Calu3 (cell line): ENCODE measurements at places on chromosomes 1 and 21. TPM values are rescaled to one million over a fixed set of nuclear protein-coding genes. Genes with fewer than 3 reads are reported as not detected.

Gene S100A8
- not detected in 2 replicates for total RNA-seq

Gene AADACL4
- not detected in 2 replicates for total RNA-seq

Gene WNT9A
- 0.24 and 0.37 TPM in 2 replicates for total RNA-seq

Gene NPPA
- not detected in 2 replicates for total RNA-seq

Gene CCDC27
- not detected in 2 replicates for total RNA-seq

Gene ILDR2
- total RNA-seq, result 0.91 and 1.9 TPM in 2 replicates

Gene ADGRL2
- total RNA-seq, result 58.8 and 72.3 TPM in 2 replicates

Gene PRELP
- not detected in 2 replicates for total RNA-seq

Gene PLEKHA6
- total RNA-seq, result 94.9 and 101 TPM in 2 replicates

Gene MGST3
- total RNA-seq, result 136 and 139 TPM in 2 replicates

Gene PHTF1
- total RNA-seq, result 12.1 and 14.9 TPM in 2 replicates

Gene ATP6V1G3
- not detected in 2 replicates for total RNA-seq
